ENCODE measurements at places on chromosomes 12 and 14.
A peak's percentile ranks its signal among the peaks of the same experiment; 100 is the strongest.

GRCh38 chr14:52079239-52079959, 10.5 kb upstream of the NID2 start:
- H3K27ac ChIP-seq: no peak overlapping the region
- no peak overlapping the region for H3K4me3 ChIP-seq
- H3K4me1 ChIP-seq: peaks cover 9% of the 10 kb centered on the region
- H3K27me3 ChIP-seq: no peaks in the 10 kb centered on the region
- no peaks in the 10 kb centered on the region for H3K36me3 ChIP-seq

- peak overlapping the region; percentile 100 for H3K27ac ChIP-seq
- H3K4me3 ChIP-seq: peak overlapping the region; percentile 92
- no peak for DNase-seq
- no peaks in the 10 kb centered on the region for H3K36me3 ChIP-seq
- H3K4me1 ChIP-seq: peaks cover 51% of the 10 kb centered on the region
These were observed 2.2 kb downstream of the IRF2BPL start for GRCh38 chr14:77026166-77026929.

DNA sequence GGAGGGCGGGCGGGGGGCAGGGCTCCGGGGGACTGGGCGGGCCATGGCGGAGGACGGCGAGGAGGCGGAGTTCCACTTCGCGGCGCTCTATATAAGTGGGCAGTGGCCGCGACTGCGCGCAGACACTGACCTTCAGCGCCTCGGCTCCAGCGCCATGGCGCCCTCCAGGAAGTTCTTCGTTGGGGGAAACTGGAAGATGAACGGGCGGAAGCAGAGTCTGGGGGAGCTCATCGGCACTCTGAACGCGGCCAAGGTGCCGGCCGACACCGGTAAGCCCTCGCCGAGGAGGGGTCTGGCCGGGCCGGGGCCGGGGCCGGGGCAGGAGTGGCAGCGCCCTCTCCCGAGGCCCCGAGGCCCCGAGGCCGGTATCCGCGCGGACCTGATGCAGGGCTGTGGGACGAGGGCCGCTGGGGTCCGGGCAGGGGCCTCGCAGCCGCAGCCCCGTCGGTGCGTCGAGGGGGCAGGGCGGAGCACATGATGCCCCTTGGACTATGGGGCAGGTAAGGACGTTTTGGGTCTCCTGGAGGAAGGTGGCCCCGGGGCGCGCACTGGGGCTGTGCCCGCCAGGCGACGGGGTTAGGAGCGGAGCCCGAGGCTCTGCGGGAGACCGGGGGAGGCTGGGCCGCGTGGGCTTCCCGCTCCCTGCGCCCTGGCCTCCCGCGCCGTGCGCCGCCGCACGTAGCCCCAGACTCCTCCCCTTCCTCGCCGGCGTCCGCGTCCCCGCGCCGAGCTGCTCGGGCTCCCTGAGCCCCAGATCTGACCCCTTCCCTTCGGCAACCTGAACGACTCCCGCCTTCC, at the start of gene TPI1:
Gene TPI1 (plus strand): TSS at position 119 of the 798 bp plus-strand sequence. CDS start 36 bp downstream, at position 155.
- H3K4me3 ChIP-seq: peak within 1 kb of the TSS; percentile 91
- peaks cover 48% of the 10 kb centered on the region for H3K36me3 ChIP-seq
- no peaks in the 10 kb centered on the region for H3K27me3 ChIP-seq
- peaks cover 40% of the 10 kb centered on the region for H3K4me1 ChIP-seq

GRCh38 chr14:65072256-65072655, 30.1 kb downstream of the MAX start:
- DNase-seq: no peak
- H3K4me3 ChIP-seq: no peak overlapping the region
- no peak overlapping the region for H3K27ac ChIP-seq
- peaks cover 7% of the 10 kb centered on the region for H3K4me1 ChIP-seq
- no peaks in the 10 kb centered on the region for H3K27me3 ChIP-seq
- peaks cover 31% of the 10 kb centered on the region for H3K36me3 ChIP-seq

- no peak for DNase-seq
- no peak overlapping the region for H3K4me3 ChIP-seq
- no peaks in the 10 kb centered on the region for H3K27me3 ChIP-seq
- no peaks in the 10 kb centered on the region for H3K36me3 ChIP-seq
These were observed 10.0 kb downstream of the TUBA1B start for GRCh38 chr12:49121047-49121696.
